Activated CD8-positive, alpha-beta memory T cell treated with anti-CD3 and anti-CD28 coated beads for 1 hour (primary cell): ENCODE measurements at places on chromosomes 5 and 9.

DNA sequence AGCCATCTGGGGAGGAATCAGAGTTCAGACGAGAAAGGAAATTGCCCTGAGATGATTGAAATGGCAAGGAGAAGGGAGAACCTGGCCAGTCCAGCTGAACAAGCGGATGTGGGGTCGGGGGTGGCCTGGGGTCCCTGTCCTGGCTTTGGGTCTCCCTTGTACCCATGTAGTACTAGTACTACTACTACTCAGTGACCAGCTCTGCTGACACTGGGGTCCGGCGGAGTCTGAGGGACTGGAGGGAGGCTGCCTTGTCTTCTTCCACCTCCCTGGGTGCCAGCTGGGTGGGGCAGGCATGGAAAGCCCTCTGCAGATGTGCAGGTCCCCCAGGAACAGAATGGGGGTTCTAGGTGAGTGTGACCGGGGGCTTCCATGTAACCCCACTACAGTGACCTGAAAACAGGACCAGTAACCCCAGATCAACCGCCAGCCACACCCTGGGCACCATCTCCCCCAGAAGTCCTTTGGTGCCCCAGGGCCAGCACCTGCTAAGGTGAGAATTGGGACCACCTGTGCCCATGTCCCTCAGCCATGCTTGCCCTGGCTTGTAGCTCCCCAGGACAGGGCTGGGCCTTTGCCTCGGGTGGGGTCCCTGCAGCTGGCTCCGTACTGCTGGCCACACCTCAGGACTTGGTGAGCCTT lies 89.1 kb upstream of the COL5A1 start:
- no peak for DNase-seq

DNA sequence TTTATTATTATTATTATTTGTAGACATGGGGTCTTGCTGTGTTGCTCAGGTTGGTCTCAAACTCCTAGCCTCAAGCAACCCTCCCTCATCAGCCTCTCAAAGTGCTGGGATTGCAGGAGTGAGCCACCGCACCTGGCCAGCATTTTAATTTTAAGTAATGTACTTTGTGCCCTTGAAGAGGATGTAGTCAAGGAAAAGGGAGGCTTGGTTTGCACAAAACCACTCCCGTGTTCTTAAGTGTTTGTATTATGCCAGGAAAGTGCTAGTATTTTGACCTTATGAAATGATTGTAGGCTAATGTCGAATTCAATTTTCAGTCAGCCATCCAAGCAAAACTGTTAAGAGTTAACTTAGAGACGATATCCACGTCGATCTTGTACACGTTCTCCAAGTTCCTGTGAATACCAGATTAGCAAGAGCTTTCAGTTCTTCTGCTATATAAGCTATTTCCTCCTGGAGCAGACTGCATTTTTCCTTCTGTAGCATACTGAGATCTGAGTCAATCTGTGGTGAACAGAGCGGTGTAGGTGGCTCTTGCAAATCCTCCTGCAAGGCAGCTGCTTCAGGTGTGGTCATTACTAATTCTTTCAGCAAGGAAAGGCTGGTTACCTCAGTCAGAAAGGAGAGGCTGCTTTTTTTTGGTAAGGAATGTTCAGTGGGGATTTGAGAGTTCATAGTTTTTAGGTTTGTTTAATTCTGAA lies 23.7 kb downstream of the CCDC171 start:
- DNase-seq = no peak

- no peak for DNase-seq
These were observed 747 bp downstream of the TRPM3 start for GRCh38 chr9:71120501-71121247.

GRCh38 chr5:2894316-2894715 lies 142.8 kb upstream of the IRX2 start:
- no peak for DNase-seq

- DNase-seq = no peak
These were observed 38.9 kb downstream of the EXD3 start for GRCh38 chr9:137383784-137384756.

DNA sequence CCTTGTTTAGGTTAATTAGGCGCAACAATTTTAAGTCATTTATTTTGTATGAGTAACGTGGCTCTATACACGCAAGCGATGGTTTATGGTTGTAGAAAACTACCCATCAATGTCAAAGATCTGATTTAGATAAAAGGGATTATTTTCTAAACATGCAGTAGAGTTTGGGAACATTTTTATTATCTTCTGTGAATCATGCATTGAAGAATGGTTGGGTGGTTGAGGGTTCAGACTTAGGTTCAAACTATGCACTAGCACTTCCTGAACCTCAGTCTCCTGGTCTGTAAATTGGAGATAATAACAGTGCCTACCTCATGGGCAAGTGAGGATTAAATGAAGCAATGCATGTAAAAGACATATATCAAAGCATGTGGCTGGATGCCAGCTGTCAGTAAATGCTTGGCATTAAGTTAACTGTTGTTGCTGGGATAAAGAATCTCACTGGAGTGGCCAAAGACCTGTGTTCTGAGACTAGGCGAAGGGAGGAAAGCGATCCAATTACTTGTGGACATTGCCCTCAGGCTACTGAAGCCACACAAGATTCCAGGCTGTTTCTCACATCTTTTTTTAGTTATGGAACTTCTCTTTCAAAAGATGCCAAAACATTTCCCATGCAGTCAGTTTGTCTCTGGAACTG lies 1.1 kb upstream of the OTULINL start:
- DNase-seq = no peak

- DNase-seq = no peak
These were observed 16.7 kb downstream of the FAM193B start for GRCh38 chr5:177537389-177538361.

GRCh38 chr5:7741415-7742065 lies 109.4 kb downstream of the CFAP90 start:
- DNase-seq = no peak

GRCh38 chr5:144531188-144531587 lies 360.5 kb downstream of the KCTD16 start:
- no peak for DNase-seq

DNA sequence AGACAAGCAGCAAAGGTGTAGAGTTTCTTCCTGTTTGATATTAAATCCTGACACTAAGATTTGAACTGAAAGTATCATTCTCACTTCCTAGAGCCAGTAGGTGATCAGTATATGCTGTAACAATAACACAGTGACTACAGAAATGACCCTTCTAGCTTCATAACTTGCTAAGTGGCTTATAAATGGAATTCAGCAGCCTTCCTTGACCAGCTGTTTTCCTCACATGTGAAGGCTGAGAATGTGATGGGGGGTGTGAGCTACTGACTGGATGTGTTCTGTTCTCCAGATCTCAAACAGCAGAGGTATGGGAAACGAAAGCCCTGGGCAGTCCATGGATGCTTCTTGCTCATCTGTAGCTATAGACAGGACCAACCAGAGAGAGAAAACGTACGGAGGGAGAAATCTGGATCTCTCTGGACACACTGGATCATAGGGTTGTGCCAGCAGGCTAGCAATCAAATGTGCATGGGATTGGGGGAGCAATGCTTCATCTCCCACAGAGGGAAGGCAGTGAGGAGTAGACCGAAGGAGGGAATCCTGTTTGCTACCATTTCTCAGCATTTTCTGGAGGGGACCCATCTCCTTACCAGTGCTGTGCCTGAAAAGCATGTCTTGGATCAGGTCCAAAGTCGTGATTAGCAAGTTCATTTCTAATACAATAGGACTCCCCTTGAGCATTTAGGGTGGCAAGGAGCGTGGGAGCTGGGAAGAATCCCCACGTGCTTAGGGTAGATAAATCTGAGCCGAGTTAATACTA lies 39.4 kb downstream of the TNFAIP8 start:
- no peak for DNase-seq

- no peak for DNase-seq
These were observed 8.1 kb upstream of the RAD23B start for GRCh38 chr9:107274953-107275422.

DNA sequence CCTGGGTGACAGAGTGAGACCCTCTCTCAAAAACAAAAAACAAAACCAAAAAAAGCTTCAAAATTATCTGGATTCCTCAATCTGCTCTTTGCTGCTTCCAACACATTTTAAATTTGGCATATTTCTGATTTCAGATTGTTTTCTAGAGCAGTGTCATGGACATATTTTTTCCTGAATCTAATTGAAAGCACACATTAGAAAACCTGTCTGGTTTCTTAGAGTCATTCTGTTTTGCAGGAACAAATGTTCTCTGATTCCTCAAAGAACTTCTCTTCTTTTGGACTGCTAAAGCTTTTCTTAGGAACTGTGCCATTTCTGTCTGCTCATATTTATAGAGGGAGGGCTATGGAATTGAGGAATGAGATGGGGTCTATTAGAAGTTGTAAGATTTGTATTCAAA lies 81.6 kb downstream of the RAI14 start:
- DNase-seq = no peak

DNA sequence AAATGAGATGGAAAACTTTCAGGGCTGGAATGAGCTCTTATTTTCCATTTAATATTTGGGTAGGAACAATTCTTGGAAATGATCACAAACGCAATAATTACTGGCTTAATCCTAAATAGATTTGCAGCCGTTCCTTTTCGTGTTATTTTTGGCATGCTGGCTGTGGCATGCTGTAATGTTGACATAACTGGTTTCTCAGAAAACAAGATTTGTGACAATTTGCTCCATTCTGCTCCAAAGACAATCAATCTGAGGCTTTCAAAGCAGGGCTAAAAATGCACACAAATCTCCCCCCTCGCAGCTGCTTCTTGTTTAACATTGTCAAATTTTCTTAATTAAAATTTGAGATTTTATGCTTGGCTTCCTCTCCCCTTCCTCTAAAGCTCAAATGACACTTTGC lies 151.2 kb downstream of the TTC39B start:
- no peak for DNase-seq

DNA sequence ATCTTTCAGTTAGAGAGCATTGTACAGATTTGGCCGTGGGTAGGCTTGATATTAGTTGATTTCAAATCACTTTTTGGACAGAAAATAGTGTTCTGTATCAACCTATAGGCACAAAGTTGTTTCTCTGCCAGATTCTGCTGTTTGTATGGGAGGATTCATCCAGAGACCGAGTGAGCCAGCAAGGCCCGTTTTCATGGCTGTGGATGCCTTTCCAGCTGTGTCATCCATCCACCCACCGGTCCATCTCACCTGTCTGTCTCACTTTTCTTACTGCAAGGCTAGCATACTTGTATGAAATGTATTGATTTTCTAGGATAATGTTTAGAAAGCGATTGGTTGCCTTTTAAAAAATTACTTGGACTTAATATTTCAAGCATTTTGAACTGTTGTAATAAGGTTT lies 34.4 kb downstream of the ICE1 start:
- no peak for DNase-seq

DNA sequence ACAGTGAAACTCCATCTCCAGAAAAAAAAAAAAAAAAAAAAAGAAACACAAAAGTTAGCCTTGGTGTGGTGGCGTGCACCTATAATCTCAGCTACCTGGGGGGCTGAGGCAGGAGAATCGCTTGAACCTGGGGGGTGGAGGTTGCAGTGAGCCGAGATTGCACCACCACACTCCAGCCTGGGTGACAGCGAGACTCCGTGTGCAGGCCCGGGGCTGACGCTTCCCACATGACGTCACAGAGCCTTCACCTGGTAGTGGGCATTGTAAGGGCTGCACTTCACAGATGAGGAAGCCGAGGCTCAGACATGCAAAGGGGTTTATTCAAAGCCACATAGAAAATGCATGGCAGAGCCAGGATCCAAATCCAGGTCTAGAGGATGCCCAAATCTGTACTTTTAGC lies 114.2 kb downstream of the GAPVD1 start:
- no peak for DNase-seq

- no peak for DNase-seq
These were observed 102.2 kb downstream of the ANGPTL2 start for GRCh38 chr9:127020036-127020801.

DNA sequence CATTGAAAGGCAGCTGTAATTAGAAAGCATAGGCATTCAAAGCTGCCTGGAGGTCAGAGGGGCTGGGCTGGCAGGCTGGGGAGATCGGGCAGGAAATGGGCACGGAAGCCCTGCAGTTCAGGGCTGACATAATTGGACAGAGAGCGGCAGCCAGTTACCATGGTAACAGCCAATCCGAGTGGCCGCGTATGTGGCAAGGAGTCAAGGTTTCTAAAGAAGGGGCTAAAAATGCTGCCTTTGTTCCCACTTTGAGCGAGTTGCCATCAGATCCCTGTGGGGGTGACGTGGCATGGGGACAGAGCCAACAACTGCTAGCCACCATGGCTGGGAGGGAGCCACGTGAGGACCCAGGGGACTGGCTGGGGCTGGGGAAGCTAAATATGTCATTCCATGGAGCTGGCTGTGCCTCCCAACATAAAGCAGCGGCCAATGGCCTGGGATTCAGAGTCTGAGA lies 44.7 kb upstream of the NDFIP1 start:
- no peak for DNase-seq

- no peak for DNase-seq
These were observed 15.7 kb upstream of the PDCL start for GRCh38 chr9:122844137-122844536.

- no peak for DNase-seq
These were observed 1.4 kb upstream of the SPTAN1 start for GRCh38 chr9:128550770-128551656.

DNA sequence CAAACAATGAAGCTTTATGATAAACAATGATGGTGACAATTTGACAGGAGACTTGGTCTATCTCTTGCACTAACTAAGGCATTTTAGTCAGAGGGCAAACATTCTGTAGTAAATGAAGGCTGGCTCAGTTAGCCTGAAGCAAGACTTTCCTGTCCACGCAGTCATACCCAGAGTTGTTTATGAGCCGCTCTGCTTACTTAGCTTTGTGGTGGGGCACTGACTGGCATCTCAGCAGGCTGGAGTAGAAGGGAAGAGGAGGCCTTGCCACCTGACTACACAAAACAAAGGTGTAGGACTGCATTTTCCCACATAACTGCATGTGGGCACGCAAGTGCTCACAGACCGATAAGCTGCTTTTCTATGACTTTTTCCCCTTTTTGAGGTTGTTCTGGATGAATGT lies 133.7 kb upstream of the EPB41L4A start:
- DNase-seq = no peak

DNA sequence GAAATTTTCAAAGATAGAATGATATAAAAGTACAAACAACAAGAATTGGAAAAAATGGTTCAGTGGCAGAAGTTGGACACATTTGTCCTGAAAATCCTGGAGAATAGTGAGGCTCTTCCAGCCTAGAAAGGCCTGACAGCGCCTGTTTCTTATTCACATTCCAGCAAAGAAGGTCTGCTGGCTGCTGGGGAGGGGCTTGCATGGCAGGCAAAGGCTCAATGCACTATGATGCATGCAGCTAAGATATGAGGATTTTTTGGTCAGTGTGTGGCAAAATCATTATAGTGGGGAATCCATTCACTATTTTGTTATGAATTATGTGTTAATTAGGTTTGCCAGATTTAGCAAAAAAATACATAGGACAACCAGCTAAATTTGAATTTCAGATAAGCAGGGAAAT lies 243.9 kb upstream of the SLC30A5 start:
- DNase-seq = no peak

DNA sequence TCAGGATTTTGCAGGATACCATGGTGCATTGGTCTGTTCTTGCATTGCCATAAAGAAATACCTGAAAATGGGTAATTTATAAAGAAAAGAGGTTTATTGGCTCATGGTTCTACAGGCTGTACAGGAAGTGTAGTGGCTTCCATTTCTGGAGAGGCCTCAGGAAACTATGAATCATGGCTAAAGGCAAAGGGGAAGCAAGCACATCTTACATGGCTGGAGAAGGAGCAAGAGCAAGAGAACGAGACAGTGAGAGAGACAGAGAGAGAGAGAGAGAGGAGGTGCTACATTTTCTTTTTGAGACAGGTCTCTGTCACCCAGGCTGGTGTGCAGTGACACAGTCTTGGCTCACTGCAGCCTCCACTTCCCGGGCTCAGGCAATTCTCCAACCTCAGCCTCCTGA lies 43.9 kb downstream of the P4HA2 start:
- no peak for DNase-seq

- DNase-seq = no peak
These were observed 31.9 kb upstream of the F2R start for GRCh38 chr5:76683816-76684731.
